Mucosa of descending colon (tissue), 3 donors: ENCODE measurements at places on chromosomes 2 and 18.

DNA sequence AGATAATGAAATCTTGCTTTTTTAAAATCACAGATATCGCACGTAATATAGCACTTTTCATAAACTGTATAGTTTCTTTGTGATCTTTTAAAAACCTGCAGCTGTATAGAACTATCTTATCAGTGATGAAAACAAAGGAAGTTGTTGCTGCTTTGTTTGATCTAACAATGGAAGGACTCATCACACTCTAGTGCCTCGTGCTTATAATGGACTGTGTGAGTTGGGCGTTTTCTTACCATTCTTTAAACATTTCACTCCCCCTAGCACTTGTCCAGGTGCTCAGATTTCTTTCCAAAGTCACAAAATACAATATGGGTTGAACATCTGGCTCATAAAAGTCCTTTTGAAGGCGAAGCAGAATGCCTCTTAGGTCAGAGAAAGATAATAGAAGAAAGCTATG, 94.8 kb upstream of the SPATS2L start:
- no peak for DNase-seq

- DNase-seq: no peak
Observed at GRCh38 chr2:32423536-32423935, 66.7 kb downstream of the BIRC6 start.

DNA sequence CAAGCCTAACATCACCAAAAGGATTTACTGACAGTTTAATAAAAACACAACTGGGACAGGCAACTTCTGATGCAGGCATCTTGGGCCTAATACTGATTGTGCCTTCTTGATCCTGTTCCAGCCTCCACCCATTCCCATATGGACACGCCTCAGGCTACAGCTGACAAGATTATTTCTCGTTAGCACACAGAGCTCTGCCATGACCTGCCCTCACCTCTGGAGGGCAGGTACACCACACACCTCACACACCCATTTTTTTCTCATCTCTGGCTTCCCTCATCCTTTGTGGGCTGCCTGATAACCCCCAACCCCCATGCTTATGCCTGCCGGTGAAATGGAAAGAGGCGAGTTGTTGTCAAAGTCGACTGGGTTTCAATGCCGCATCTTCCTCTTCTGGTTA, 147.0 kb downstream of the ANTXR1 start:
- no peak for DNase-seq

DNA sequence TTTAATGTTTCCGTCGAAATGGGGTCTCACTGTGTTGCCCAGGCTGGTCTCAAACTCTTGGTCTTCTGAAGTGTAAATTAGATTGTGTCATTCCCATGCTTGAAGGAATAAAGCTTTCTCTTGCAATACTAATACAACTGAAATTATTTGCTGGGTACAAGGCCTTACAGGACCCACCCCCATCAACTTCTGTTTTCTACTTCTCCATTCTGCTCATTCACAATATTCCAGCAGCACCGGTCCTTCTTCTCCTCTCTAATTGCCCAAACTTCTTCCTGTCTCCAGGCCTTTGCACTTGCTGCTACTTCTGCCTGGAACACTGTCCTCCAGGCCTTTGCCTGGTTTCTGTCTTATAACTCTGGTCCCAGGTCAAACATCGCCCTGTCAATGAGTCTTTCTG, 73.8 kb downstream of the APOB start:
- no peak for DNase-seq

DNA sequence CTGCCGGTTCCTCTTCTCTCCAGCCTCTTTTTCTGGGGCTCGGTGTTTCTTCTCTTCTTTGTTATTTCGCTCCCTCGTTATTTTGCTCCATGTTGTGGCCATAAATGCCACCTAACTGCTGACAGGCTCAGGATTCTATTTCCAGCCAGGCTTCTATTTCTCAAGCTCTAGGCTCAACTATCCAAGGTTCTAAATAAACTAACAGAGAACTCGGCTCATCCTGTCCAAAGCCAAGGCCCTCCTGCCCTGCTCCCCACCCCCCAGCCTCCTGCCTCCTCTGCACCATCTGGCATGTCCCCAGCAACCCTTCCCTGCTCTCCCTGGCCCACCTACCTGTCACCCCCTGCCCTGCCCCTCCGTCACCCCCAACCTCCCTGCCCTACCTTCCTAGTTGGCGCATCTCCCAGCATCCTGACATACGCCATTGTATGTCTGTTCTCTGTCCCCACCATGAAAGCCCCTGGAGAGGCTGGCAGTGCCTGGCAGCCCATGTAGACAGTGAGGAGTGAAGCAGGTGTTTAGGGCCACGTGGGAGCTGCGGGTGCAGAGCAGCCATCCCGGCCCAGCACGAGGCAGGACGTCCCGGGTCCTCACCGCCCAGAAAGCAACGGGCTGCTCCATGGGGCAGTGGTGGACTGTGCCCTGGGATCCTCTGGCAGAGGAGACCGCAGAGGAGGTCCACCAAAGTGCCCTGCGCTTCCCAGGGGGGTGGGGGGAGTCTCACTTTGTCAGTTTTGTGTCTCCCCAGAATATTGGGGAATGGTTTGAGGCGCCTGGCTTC, 186.9 kb downstream of the TWIST2 start:
- no peak for DNase-seq
